Aorta (tissue), 5 donors: ENCODE measurements at places on chromosomes 2 and 18.

GRCh38 chr2:235666213-235666781 lies 172.5 kb downstream of the AGAP1 start:
- no peak for DNase-seq

GRCh38 chr2:219634951-219635751 lies 7.7 kb downstream of the SLC4A3 start:
- no peak for DNase-seq

- DNase-seq, result peak; percentile 71
Observed at GRCh38 chr18:48927286-48928080, 23.3 kb downstream of the SMAD7 start.

DNA sequence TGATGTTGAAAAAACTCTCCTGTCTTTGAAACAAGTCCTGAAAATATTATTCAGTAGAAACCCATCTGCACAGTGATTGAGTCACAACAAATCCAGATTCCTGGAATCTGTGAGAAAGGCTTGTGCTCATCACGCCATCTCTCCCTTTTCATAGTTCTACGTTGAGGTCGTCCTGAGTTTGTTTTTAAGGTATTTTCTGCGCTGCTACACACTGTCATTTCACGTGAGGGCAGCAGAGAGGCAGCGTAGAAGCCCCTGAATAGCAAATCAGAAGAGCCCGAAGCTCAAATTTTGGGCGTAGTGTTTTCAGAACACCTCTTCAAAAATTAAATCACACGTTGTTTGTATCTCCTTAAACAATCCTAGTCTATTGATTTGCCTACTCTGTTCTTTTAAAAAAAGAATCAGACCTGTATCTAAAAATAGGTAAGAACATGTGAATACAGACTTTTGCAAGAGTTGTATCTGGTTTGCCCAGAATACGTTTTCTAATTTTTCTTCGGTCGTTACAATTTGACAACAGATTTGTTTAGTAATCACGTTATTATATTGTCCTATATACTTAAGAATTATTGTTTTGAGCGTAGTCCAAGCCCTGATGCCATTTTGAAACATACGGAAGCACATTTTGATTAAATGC lies 61.6 kb upstream of the SLC38A11 start:
- no peak for DNase-seq

GRCh38 chr2:85394976-85395375 lies 15.2 kb downstream of the CAPG start:
- no peak for DNase-seq

DNA sequence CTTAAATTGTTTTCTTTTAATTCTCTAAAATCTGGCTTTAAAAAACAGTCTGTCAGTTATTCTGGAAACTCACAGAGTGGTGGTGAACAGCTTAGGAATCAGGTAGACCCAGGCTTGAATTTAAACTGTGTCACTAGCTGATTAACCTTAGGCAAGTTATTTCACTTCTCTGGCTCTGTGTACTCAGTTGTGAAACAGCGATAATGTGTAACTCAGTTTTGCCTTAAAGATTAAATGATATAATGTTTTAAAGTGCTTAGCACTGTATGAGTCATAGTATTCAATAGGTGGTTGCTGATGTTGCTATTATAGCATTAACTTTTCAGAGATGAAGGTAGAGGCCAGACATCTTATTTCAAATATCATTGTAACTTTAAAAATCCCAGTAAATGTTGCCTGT lies 40.7 kb downstream of the PKP4 start:
- no peak for DNase-seq

- DNase-seq, result no peak
Observed at GRCh38 chr2:105540642-105541041, 141.8 kb upstream of the FHL2 start.

DNA sequence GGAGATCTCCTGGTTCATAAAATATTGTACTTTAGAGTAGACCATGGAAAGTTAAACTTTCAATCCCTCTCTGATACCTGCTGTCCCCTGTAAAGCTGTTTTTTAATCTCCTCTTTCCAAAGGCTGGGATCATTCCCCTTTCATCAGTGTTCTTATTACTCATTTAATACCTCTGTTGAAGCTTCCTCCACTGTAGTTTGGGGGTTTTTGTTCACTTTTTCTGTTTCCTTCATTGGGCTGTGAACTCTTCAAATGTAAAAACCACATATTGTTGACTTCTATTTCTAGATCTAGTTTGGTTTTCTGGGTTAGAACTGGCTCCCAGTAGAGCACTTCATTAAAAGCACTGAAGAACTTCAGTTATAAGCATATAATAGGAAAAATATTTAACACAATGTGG lies 598.1 kb downstream of the RNF144A start:
- DNase-seq, result no peak

DNA sequence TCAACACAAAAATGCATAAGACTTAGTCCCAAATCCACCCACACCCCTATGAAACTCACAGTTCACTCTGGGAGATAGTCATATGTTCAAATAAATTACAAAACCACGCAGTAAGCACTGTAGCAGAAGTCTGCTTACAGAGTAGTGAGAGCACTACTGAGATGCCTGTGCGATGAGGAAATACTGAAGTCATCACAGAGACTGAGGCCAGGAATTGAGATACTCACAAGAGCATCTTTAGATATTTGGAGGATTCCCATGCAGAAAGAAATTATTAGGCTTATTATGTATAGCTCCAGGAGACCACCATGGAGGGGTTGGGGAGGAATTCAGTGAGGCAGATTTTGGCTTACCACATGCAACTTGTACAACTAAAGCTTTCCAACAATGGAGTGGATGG lies 82.3 kb downstream of the ANTXR1 start:
- no peak for DNase-seq

DNA sequence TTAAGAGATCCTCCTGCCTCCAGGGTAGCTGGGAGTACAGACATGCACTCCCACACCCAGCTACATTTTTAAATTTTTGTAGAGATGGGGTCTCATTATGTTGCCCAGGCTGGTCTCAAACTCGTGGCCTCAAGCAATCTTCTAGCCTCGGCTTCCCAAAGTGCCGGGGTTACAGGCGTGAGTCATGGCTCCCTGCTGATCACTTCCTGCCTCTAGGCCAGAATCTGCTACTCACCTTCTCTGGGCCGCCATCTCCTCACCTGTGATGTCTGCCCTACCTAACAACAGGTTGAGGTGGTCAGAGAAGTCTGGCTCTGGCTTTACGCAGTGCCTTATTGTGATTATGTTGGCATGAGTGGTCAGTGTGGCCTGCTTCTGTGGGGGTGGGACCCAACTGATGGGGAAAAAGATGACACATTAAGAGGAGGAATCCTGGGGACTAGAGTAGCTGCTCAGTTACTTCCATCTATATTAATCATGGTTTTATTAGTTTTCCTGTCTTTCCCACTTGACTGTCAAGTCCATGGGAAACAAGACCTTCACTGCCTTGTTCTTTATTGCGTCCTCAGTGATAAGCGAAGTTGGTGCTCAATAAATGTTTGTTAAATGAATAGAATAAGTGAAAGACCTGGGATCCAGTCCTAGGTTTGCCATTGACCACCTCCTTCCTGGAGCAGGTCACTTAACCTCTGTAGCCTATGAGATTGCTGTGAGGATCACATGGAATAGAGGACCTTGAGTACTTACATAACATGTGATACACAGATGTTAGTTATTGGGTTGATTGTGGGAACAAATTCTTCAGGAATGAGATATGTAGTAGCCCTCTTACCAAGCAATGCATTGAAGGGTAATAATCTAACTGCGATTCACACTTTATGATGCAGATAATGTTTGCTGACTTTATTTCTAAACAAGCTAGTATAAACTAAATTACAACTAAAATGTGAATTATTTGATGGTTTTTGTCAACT lies 15.7 kb downstream of the KCTD1 start:
- DNase-seq, result no peak

DNA sequence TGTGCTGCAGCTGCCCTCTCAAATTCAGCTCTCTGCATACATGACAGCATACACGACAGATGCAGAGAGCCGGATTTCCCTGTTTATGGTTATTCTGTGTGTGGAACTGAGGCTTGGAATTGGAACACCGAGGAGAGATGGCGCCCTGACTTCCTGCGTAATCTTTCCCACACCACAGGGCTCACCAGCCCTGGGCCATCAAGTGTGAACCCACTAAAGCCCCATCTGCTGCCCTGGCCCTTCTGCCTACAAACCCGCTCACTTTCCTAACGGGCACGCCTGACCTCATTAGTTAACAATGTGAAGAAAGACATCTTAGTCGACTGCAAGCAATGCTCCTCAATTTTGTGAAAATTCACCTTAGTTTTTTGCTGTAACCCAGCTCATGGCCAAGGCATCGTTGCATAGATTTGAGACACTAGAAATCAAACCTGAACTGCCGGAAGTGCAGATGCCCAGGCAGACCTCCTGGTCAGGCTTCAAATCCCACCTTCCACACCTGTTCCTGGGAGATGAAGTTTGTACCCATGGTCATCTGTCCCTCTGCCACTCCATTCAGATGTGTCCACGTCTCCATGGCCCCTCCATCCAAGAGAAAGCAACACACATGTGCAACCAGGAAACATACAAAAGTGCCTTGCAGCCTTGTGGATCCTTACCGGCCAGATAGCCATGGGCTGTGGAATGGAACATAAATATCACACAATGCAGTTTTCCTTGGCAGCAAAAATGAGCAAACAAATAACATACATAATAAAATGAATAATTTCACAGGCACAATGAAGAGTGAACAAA lies 5.0 kb upstream of the CIDEA start:
- DNase-seq, result no peak
